ENCODE measurements at places on chromosomes 16 and 17. TPM values are rescaled to one million over a fixed set of nuclear protein-coding genes. Genes with fewer than 3 reads are reported as not detected.

GRCh38 chr17:57021226-57021940, 43.5 kb downstream of the SCPEP1 start:
- no peak for DNase-seq

- DNase-seq: no peak
Observed at GRCh38 chr17:5583426-5584382, 605 bp downstream of the NLRP1 start.

DNA sequence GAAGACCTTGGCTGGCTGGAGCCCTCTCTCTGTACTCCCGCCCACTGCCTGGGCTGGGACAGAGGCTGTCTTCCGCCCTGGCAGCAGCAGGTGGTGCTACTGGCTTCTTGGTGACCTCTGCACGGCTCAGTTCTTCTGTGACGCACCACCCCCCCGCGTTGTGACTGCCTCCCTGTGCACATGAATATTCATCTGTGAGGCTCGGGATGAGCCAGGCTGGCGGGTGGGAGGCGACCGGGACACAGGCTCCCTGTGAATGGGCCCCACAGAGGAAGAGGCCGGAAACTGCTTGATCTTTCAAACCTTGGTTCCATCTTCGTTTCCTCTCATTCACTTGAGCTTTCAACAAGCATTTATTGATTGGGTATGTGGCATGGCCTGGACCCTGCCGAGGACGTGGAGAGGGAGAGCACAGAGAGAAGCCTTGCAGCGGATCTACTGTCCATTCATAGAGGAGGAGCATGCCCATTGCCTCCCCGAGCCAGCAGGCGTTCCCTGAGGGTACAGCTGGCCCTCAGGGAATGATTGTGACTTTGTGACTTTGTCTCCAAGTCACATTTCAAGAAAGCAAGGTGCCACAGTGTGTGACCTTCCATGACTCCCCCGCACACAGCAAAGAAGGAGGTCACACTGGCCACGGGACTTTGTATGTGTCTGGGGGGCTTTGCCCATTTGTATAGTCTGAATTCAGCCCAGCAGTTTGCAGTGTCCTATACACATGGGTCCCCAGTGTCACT, 45.0 kb downstream of the B9D1 start:
- DNase-seq: peak; percentile 88

- no peak for DNase-seq
Observed at GRCh38 chr16:6910301-6910700, 422.3 kb upstream of the RBFOX1 start.

DNA sequence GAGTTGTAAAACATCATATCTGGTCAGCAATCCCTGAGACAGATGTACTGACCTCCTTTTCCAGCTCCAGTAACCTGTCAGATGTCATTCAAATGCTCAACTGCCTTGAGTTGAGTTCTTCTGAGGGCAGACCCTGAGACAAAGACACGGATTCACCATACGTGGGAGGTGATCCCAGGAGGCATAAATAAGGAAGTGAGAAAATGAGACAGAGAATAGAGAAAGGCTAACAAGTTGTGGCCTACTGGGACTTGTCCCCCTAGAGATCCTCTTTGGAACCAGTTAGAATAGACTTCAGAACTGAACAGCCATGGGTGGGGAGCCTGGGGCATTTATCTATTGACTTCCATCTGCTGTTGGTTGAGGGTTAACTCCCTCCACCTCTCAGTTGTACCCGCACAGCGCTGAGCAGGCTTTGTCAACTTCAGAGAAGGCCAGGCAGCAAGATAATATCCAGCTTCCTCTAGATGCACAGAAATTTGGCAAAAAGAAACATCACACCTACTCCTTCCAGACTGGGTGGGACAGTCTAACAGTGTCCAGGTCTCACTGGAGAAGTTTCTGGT, 123.0 kb upstream of the DYNLRB2 start:
- no peak for DNase-seq

GRCh38 chr16:361872-362701, 8.3 kb downstream of the MRPL28 start:
- DNase-seq: peak; percentile 53

DNA sequence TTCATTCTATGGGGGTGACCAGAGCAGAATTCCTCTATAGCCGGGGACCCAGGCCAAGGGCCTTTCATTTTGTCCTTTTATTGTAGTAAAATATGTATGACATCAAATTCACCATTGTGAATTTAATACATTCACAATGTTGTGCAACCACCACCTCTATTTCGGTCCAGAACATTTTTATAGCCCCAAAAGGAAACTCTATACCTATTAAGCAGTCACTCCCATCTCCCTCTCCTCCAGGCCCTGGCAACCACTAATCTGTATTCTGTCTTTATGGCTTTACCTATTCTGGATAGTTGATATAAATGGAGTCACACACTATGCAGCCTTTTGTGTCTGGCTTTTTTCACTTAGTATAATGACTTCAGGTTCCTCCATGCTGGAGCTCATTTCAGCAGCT, 9.7 kb upstream of the TNS4 start:
- no peak for DNase-seq

HYDIN gene
- 26.5 TPM for total RNA-seq

DNA sequence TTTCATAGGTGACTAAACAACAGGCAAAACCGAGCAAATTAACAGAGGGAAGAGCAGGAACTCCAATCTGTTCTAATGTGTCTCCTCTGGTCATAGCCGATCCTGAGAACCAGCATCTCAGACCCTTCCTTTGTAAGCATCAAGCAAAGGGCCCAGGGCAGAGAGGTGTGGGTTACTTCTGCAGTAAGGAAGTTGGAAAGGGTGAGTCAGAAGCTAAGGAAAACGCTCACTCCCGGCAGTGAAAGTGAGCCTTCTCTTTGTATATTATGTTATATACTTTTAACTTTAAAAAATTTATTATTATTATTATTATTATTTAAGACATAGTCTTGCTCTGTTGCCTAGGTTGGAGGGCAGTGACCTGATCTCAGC, 77.7 kb downstream of the MRM3 start:
- no peak for DNase-seq

GRCh38 chr17:45353043-45353442, 36.2 kb upstream of the MAP3K14 start:
- DNase-seq: no peak

DNA sequence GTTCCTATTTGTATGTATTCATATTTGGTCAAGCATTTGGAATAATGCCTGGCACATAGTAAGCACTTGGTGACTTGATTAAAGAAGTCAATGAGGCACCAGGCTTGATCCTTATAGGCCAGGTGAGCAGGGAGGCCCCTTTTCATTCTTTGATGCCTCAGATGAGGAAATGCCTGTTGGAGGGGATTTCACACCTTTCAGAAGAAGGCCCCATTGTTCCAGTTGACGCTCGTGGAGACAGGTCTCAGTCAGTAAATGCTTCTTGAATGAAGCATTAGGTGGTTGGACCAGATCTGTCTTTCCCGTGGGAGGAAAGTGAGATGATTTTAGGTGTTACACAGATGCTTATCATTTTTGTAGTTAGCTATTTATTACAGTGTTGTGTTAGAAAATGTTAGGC, 13.0 kb downstream of the LCMT1 start:
- no peak for DNase-seq

GRCh38 chr17:8946476-8946875, 19.0 kb downstream of the PIK3R5 start:
- DNase-seq: no peak

IGF2BP1 gene
- total RNA-seq: 1.9 TPM

Data from occipital lobe (tissue), 3 donors.